ENCODE measurements at places on chromosomes 6 and 20.

- no peak for DNase-seq
These were observed 67.9 kb downstream of the LIN28B start for GRCh38 chr6:105024803-105025202.

- no peak for DNase-seq
These were observed 122.8 kb upstream of the HSF2 start for GRCh38 chr6:122276637-122277036.

DNA sequence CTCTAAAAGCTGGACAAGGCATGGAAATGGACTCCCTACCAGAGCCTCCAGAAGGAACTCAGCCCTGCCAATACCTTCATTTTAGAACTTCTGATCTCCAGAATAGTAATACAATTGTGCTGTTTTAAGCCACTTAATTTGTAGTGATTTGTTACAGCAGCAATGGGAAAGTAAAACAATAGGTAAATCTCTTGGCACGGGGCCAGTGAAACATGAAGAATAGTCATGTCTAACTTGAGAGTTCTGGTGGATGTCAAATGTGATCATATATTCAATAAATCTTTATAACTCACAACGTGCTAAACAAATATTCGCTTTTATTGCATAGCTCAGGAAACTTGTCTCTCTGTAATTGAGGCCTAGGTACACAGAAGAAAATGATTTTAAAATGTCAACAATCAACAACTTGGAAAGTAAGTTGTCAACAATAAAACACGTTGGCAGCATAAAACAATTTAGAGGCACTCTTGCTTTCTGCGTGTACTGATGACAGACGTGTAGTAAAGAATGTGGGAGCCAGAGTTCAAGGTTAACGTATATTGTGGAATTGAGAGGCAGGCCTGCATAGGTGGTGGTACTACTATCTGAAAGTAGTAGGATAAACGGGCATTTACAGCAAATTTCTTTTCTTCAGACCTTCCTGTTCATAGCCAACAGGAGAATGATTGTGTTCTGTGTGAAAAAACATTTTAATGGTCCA lies 140.5 kb upstream of the OPRM1 start:
- no peak for DNase-seq

DNA sequence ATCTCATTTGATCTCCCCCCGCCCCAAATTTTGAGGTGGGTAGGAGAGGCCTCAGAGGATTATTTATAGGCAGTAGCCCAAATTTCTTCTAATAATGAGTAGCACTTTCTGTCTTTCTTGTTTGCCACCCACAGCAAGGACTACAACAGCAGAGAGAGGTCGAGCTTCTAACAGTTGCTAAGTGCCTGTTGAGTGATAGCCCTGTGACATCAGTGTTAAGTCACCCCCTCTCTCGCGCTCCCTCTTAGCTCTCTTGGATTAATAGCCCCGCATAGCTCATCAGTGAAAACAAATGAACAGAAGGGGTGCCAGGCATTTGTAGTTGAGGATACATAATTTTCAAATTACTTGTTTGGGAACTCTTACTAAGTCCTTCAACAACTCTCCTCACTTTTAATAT lies 3.5 kb downstream of the ANKRD60 start:
- no peak for DNase-seq

DNA sequence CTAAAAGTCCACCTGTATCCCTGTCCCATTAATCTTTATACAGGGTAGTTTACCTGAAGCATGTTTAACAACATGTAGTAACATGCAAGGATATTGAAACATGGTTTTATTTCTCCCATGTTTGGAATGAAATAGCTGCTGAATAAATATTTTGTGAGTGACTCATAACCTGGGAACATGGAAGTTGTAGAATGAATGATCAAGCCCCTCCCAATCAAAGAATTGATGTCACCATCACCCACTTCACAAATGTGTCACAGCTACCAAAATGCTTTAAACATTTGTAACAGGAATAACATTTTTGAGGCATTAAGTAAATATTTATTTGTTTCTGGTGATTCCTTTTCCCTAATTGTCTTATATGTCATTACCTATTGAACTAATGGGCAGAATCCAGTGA lies 58.9 kb upstream of the TNFAIP3 start:
- DNase-seq = no peak

- DNase-seq = no peak
These were observed 6.8 kb downstream of the CGA start for GRCh38 chr6:87088076-87088475.

DNA sequence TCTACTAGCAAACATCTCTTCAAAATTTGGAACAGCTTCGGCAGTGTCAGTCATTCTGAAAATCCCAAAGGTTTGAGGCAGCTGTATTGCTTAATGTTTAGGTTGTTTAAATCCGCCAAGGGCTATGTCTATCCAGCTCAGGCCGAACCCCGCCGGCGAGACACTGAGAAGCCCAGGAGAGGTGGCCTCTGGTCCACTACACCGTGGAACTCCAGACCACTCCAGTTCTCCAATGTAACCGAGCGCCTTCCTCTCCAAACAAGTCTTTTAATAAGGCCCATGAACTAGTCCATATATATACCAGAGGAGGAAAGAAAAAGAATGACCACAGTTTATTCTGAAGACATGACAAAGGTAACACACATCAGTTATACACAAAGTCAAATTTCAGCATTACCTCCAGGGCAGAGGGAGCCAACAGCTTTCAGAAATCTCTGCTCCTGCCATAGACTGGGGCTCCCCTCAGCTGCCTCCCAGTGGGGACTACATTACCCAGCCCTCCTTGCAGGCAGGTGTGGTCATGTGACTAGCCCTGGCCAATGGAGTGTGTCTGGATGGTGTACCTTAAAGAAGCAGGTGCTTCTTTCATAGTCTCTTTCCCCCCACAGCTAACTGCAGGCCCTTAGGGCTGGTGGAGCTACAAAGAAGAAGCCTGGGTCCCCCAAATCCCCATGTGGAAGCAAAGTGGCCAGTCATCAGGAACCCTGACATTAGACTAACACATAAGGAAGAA lies at the start of gene RAMACL:
Gene RAMACL, minus strand, starts transcription at position 255 of the 733 bp plus-strand sequence. Its CDS starts 201 bp downstream, at position 54.
- peak; percentile 5 for DNase-seq

DNA sequence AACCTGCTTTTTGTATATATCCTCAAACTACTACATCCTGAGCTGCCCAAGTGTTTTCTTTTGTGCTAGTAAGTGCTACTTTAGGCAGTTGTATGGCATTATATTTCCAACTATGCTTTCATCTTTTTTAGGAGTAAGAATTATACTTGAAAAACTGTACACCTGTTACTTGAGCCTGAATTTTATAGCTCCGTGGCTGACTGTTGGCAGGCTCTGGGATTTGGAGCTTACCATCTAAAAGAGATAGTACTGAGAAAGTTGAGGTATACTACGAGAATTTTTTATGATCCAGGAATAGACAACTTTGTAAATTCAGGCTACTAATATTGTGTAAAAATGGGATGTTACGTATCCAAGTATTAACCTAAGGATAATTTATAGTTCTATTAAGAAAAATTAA lies 32.4 kb downstream of the RNF217 start:
- DNase-seq = no peak

GRCh38 chr6:73556836-73557235 lies 36.0 kb upstream of the EEF1A1 start:
- DNase-seq = no peak

- DNase-seq = no peak
These were observed 171.7 kb downstream of the WDR27 start for GRCh38 chr6:169529931-169530751.

All from DMS153 (cell line).